ENCODE measurements at places on chromosomes 2 and 18. TPM values are rescaled to one million over a fixed set of nuclear protein-coding genes. Genes with fewer than 3 reads are reported as not detected.

Gene IKZF2
- 41.4 TPM for total RNA-seq

Gene BZW1
- total RNA-seq = 222 TPM

Gene PASK
- total RNA-seq = 65.1 TPM

Gene LDAH
- total RNA-seq = 23.7 TPM

Gene AQP4
- not detected for total RNA-seq

Gene PRSS56
- not detected for total RNA-seq

Gene IER3IP1
- 8.5 TPM for total RNA-seq

Data from activated CD8-positive, alpha-beta memory T cell treated with anti-CD3 and anti-CD28 coated beads, Interleukin-2, amount 10 ng/mL, durations not matched to agents 7 days and 5 days (primary cell).